Kidney (tissue), 22 donors: ENCODE measurements at places on chromosomes 1 and 21.

DNA sequence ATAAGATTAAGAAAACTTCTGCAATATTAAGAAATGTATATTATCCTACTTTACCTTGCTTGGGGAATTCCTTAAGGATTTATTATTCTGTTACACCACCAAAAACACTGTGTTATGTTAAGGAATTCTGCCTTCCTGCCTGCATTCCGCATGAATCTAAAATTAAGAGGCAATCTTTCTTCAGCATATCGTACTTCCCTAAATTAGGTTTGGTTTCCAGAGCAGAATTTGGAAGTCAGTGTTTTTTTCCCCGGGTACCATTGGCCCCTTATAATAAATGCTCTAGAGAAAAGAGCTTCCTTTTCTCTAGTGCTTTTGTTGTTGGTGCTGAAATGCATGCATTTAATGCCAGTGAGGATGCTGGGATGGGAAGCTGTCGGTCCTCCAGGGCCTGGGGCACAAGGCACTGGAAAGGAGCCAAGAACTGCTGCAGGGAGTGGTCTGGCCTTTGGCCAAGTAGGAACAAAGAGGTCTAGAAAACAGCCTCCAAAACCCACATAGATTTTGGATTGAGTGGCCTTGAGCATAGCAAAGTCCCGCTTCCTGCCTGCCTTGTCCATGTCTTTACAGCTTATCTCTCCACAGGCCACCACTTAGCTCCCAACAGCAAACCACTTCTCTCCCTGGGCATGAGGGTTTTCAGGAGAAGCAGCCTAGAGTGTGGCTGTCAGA is 69.9 kb downstream of the RRAGC start:
- no peaks in the 10 kb centered on the region for H3K36me3 ChIP-seq
- no peaks in the 10 kb centered on the region for H3K4me1 ChIP-seq
- no peaks in the 10 kb centered on the region for H3K27me3 ChIP-seq
- H3K27ac ChIP-seq: no peak overlapping the region
- no peak for DNase-seq

DNA sequence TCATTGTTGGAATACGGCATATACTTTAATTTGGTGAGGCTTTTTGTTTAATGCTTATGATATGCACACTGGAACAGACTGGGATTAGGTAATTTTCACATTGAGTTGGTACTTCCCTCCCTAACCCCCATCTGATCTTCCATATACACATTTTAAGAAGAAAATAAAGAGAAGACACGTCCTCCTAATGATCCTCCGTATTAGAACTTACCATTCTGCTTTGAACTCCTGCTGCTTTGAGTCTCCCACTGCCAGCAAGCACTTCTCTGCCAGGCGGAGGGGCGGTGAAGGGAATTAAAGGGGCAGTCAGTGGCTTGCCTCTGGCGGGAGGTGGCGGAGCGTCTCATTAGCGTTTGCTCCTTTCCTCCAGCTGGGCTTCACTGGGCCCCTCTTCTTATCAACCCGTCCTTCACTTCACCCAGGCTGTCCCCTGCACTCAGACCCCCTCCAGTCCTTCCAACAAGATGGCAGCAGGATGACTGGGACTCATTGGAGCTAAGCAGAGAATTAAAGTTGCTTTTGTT is 433.4 kb downstream of the KIF26B start:
- H3K4me3 ChIP-seq: no peak overlapping the region
- H3K27me3 ChIP-seq: no peaks in the 10 kb centered on the region
- H3K4me1 ChIP-seq: no peaks in the 10 kb centered on the region

DNA sequence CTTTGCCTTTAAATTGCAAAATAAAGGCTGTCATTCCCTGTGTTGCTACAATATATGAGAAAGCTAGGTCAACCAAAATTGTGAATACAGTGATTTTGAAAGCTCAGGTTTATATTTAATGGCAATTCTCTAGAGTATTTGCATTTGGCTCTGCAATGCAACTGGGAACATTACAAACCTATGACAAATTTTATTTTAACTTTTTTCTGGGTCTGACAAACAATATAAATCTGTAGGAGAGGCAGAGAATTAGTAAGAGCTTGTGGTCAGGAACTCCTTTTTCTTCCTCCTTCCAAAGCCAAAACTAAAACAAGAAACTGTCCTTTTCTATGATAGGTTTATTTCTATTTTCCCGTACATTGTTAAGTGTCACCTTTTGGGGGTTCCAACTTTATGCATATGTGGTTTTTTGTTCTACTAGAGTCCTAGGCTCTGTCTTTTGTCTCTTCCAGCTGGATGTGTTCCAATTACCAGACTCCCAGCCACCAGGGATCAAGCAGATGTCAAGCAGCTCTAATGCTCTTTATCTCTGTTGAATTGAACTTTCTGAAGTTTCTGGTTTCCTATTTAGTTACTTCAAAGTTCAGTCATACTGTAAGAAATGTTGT is 106.9 kb downstream of the ASH1L start:
- DNase-seq: no peak
- H3K27ac ChIP-seq: no peak overlapping the region
- H3K4me1 ChIP-seq: no peaks in the 10 kb centered on the region
- no peaks in the 10 kb centered on the region for H3K36me3 ChIP-seq
- no peak overlapping the region for H3K4me3 ChIP-seq

- H3K4me1 ChIP-seq: no peaks in the 10 kb centered on the region
- H3K27me3 ChIP-seq: no peaks in the 10 kb centered on the region
- no peak overlapping the region for H3K27ac ChIP-seq
- no peaks in the 10 kb centered on the region for H3K36me3 ChIP-seq
- no peak overlapping the region for H3K4me3 ChIP-seq
These were observed 58.8 kb upstream of the C1orf115 start for GRCh38 chr1:220631238-220631815.

DNA sequence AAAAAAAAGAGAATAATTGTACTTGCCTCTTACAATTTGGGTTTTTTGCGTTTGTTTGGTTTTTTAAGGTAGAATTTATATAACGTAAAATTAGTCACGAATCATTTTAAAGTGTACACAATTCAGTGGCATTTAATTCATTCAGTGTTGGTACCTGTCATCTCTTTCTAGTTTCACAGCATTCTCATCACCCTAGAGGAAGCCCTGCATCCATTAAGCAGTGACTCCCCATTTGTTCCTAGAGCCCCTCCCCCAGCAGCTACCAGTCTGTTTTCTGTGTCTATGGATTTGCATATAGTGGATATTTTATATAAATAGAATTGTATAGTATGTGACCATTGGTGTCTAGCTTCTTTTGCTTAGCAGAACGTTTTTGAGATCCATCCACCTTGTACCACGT is 233.2 kb upstream of the FMN2 start:
- H3K36me3 ChIP-seq: no peaks in the 10 kb centered on the region
- H3K27me3 ChIP-seq: no peaks in the 10 kb centered on the region
- H3K4me3 ChIP-seq: no peak overlapping the region
- DNase-seq: no peak
- H3K4me1 ChIP-seq: no peaks in the 10 kb centered on the region
- H3K27ac ChIP-seq: no peak overlapping the region
